ENCODE measurements at places on chromosomes 11 and 22.

- no peak for DNase-seq
Measured at GRCh38 chr11:70026726-70027125, 51.4 kb upstream of the ANO1 start.

DNA sequence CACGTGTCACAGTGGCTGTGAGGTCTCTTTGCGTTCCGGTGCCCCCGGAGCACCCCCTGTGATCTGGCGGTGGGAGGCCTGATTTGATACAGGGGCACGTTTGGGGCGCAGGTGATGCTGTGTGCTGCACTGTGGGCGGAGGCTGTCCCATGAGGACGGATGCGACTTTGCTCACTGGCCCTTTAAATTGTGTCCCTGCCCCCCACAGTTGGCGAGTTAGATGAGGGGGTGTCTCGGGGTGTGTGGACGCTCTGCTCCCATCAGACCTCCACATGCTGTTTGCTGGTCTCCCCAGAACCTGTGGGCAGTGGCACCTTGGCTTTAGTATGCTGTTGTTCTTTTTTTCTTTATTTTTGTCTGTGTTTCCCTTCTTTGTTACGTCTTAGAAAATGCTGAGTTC, 5.2 kb downstream of the ZBED4 start:
- no peak for DNase-seq

- DNase-seq = no peak
Measured at GRCh38 chr11:94767291-94767690, 865 bp upstream of the AMOTL1 start.

GRCh38 chr11:973237-973636, 47.6 kb downstream of the AP2A2 start:
- no peak for DNase-seq

DNA sequence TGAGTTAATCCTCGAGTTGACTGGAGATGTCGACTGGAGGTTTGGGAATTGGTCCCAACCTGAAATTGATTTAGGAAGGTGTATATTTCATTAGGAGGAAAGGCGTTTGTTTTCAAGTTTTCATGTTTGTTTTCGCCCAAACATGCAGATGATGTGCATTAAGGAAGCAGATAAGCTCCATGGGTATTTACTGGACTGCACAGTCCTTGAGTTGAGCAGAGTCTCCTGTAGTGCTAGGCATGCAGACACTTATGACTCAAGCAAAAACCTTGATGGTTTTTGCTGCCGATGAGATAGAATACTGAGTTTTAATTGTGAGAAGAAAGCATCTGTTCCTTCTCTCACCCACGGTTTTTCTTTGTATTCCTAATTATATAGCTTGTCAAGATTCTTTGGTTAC, 27.9 kb downstream of the CABIN1 start:
- no peak for DNase-seq

GRCh38 chr11:45384711-45385241, 98.6 kb upstream of the SYT13 start:
- no peak for DNase-seq

GRCh38 chr11:1192741-1193325, 30.0 kb upstream of the MUC5B start:
- no peak for DNase-seq

DNA sequence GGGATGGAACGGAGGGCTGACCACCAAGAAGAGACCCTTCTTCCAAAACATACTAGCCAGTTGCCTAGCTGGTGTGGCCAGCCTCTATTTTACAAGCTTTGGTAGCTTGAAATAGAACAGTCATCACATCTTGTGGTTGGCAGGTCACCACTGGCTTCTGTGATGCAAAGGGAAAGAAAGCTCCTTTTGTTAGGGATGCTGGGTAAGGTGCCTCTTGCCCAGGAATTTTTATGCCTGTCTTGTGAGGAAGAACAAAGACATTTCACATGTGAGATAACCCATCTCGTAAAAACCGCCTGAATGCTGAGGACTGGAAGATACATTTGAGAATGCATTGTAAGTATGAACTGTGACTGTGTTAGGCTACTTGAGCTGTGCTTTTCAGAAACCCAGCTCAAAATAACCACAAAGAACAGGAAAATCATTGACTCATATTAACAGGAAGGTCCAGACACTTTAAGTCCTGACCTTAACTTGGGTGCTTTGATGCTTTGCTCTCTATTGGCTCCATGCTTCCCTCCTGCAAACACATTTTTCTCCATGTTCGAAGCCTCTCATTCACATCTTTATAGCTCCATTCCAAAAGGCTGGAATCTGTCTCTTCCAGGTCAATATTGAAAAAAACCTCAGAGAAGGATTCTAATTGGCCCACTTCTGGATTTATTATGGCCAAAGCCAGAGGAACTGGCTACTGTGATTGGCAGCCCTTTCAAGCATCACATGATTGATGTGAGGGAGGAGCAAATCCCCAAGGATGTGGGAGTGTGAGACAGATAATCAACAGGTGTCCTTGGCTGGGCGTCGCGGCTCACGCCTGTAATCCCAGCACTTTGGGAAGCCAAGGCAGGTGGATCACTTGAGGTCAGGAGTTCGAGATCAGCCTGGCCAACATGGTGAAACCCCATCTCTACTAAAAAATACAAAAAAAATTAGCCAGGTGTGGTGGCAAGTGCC, 53.9 kb downstream of the MICAL2 start:
- DNase-seq = no peak

DNA sequence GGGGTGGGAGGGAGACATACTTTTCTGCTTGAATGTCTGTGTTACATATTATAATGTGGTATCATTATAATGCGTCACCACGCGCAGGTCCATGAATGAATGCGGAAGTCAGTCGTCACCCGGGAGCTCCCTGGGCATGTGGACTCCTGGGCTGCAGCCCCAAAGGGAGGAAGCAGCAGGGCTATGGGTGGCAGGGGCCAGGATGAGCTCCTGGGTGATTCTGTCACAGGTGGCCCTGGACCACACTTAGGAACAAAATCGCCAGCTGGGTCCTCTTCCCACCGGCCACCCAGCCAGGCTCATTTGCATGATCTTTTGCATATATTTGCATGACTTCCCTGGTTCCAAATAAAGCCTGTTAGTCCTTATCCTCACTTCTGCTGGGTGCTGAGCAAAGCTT, 51.2 kb downstream of the KCNJ4 start:
- DNase-seq = no peak

DNA sequence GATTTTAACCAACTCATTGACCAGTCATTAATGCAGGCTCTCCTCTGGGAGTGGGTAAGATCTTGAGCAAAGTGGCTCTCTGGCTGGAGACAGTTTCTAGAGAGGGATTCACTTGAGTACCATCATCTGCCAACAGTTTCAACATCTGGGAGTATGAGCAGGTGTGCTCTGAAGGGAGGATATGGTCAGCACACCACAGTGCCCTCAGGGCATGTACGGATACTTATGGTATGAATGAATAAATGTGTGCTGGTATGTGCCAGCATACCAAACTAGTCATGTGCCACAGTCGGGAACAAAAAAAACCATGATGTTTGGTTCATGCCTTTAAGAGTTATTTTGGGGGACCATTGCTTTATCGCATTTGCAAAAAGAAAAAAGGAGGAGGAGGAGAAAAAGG, 1197.5 kb upstream of the TENM4 start:
- DNase-seq = no peak

DNA sequence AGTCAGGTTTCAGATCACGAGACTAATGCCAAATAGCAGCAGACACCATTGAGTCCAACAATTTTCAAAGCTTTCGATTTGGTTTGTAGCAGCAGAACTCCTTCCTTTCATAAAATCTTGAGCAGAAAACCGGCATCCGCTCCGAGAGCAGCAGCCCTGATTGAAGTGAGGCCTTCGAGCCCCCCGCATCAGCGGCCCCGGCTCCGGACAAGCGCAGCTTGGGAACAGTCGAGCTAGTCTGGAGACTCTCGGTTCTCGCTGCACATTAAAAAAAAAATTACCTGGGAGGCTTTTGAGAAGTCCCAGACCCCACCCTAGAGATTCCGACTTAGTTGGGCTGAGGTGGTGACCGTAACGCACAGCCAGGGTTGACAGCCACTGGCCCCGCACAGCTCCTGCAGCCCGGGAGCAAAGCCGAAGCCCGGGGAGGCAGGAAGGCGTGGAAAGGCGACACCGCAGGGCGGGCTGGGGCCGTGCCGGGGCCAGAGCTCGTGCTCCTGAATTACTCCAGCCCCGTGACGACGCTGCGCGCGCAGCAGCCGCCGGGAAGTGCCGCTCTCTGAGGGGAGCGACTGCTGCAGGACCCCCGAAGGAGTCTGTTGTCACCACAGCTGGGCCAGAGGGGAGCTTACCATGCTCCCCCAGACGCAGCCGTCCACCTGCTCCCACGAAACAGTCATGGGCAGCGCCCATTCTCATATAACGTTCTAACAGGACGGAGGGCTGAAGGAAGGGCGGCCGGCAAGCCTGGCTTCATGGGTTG, 57.8 kb downstream of the SPATA19 start:
- no peak for DNase-seq

- no peak for DNase-seq
Measured at GRCh38 chr11:133122256-133122655, 410.0 kb downstream of the OPCML start.

DNA sequence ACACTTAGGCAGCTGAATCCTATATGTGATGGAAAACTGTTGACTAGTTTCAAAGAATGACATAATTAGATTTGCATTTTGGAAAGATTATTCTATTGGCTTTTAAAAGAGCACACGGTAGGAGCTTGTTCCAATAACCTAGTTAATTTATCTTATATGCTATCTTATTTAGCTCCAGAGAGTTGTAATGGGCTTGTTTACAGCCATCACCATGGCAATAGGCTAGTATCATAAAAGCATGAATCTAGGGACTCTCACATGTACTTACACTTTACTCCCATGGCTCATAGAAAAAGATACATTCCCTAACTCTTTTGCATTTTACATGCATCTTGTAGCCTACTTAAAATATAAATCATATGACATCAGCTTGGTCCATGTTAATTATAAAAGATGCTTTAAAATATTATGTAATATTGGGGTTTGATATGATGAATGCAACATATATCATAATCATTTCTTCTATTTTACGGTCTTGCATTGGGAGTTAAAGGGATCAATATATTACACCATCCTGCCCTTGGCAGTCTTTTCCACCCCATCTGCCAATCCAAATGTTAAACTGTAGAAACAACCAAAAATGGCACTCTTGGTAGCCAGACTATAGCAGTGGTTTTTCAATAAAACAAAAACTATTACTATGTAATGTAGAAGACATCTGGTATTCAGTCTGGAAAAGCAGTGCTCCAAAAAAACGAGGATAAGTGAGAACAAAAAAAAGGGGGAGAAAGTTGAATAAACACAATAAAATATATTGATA, 2254.0 kb downstream of the LRRC4C start:
- DNase-seq = no peak

DNA sequence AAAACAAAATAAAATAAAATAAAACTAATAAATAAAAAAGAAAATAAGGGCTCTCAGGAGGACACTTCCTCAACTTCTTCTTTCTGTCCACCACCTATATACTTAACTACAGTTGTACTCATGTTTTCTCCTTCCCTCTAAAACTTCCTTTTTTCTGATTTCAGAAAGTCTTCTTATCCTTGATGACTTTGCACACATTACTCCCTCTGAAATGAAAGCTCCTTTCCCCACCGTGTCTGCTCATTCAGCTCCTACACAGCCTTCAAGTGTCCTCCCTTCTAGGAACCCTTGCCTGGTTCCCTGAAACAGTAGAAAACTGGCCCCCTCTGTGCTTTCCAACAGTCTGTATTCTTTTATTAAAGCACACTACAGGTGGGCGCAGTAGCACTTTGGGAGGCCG, 18.3 kb upstream of the DDX17 start:
- no peak for DNase-seq

DNA sequence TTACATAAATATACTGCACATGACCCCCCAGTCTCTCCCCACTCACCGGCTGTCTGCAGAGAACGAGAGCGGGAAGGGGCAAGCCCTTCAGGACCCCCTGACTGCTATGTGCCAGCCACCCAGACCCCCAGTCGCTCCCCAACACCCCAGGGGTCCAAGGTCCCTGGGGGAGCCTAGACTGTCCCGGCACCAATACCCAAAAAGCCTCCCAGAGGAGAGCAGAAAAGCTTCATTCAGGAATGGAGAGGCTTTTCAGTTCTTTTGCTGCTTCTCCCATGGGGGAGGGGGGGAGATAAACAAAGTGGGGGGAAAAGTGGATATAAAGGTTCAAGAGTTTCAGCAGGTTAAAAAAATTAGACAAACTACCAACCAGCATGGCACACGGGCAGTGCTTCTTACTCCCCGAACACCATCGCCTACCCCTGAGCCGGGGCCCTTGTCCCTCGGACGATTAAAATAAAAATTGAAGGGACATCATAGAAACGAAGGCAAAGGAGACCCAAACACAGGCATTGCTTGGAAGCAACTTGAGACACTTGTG, 1.3 kb downstream of the CSNK1E start:
- DNase-seq = no peak

DNA sequence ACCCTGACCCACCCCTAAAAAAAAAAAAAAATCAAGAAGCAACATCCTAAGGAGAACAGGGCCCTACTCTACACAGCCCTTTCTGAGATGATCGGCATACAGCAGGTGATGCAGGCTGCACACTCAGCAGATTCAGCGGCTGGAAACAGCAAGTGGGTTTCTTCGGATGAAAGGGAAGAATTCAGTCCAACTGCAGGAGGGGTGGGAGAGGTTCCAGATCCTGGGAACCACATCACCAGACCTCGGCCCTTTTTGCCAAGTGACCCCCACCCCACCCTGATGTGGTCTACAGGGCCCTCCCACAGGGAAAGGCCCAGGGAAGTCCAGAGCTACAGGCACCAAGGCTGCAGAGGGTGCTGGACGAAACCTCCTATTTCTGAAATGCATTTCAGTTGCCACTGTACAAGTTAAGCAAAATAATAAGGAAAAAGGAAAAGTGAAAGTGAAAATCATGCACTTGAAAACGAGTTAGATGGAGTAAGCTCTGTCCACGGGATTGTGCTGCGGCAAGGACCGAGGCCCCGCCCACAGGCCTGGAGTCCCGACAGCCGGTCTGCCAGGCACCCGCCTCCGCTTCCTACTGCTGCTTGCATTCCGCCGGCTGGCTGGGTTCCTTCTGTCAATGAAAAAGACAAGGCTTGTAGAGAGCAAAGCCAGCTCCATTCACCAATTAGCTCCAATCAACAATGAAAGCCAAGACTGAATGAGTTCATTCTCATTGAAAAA, 16.0 kb upstream of the PHLDA2 start:
- no peak for DNase-seq

DNA sequence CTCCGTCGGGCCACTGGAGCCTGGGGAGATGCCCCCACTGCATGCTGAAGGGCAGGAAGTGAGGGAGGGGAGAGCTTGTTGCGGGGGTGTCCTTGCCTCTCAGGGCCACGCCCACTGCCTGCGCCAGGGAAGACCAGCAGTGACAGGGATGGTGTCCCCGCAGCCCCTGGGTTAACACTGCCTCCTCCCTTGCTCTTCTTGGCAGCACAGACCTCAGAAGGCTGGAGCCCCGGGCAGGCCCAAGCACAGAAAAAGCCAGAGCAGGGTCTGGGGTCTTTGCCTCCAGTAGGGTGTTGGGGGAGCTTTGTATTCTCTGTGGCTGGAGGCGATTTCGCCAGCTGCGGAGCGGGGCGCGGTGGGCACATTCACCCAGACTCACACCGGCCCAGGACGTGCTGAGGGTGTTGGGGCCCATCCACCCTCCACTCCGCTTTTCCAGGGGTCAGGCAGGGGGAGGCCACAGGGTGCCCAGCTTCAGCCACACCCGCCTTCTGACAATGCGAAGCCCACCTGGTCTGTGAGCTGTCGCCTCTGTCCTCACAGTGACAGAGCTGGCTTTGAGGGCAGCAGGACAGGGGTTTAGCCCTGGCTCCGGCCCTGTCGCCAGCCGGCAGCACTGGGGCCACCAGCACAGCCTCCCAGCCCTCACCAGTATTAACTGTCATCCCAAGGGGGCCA, 83.7 kb downstream of the CDKN1C start:
- DNase-seq = no peak

- no peak for DNase-seq
Measured at GRCh38 chr11:16818284-16818683, 79.8 kb downstream of the C11orf58 start.
